ENCODE measurements at places on chromosomes 5 and 9. TPM values are rescaled to one million over a fixed set of nuclear protein-coding genes. Genes with fewer than 3 reads are reported as not detected.

The SLC30A5 gene
- 37.4 TPM for total RNA-seq

The ACOT12 gene
- not detected for total RNA-seq

The LRRC70 gene
- 0.37 TPM for total RNA-seq

The ZFP37 gene
- 5.2 TPM for total RNA-seq

The ENTPD8 gene
- total RNA-seq, result 2.5 TPM

The C5orf34 gene
- total RNA-seq, result 7.3 TPM

The SLC36A3 gene
- total RNA-seq, result not detected

The ZNF300 gene
- total RNA-seq, result 17.9 TPM

The GFI1B gene
- total RNA-seq, result 0.41 TPM

The CDC25C gene
- 15.0 TPM for total RNA-seq

The TRPM3 gene
- 5.4 TPM for total RNA-seq

The CARD6 gene
- 0.24 TPM for total RNA-seq

GRCh38 chr5:55446640-55447351, 88.0 kb downstream of the PLPP1 start:
- no peak for DNase-seq

DNA sequence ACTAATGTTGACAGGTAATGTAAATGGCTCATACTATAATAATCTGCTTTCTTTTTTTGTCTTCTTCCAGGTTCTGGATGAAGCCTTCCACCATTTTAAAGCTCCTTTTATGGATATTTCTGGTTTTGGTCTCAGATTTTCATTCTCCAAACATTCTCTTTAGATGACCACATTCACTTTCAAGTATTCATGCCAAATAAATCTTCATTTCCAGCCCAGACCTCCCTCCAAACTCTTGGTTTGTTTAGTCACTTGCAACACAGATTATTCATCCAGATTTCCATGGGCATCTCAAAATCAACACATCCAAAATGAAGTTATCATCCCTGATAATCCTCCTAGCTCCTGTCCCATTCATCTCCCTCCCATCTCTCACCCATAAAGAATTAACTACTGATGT, 40.3 kb upstream of the SVEP1 start:
- DNase-seq, result no peak

GRCh38 chr5:133742431-133742988, 130.2 kb upstream of the FSTL4 start:
- no peak for DNase-seq

DNA sequence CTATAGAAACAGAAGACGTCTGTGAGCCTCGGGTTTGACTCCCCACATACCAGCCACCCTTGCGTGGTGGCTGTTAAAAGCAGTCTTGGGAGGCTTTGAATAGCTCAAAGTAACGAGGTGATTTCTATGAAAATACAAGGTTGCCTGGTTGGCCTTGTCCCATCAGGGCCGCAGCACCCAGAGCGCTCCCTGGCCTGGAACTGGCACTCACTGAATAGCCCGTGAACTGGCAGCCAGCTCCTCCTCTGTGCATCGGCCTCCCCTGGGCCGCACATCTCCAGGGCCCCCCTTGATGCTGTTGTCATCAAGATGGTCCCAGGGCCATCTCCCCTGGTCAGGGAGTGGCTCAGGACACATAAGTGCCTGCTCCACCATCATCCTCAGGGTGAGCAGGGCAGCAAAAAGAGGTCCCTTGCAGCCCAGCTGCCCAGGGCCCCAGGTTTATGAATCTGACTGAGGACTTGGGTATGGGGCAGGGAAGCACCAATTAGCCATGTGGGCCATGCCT, 144.6 kb upstream of the PPP1R26 start:
- peak; percentile 7 for DNase-seq

DNA sequence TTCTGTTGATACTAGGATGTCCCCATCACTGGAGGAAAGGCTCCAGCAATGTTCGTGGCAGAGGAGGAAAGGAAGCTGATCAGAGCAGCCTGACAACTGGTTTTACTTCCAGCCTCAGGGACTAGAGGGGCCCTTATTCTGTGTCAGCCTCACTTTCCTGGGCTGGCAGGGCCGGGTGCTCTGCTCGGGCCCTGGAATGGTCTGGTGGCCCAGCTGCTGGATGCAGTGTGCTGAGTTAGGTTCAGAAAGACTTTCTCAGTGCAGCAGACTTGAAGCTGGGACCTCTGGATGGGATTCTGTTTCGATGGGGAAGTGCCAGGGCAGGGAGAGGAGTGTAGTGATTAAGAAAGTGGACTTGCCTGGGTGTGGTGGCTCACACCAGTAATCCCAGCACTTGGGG, 81.0 kb downstream of the MACROH2A1 start:
- no peak for DNase-seq

DNA sequence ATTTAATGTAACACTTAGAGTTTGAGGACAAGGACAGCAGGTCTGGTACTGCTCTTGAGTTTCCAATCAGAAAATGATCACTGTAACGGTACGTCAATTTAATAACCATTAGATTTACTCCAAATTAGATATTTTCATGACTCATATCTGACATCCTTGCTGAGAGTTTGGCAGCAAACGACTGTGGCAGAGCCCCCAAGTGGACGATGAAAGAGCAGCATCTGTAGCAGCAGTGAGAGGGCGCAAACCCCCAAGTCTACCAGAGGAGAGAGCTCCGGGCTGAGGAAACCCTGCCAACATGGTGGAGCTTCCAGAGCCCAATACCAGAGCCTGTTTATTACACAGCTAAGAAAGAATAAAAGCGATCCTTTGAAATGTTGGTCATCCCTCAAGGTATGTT, 73.2 kb upstream of the EPB41L4A start:
- peak; percentile 69 for DNase-seq

GRCh38 chr5:10307206-10308148, at the start of gene CMBL:
CMBL (minus strand) TSS chr5:10307902; CDS start chr5:10290762, 17,140 bp downstream.
- DNase-seq, result peak; percentile 58

- DNase-seq, result no peak
Observed at GRCh38 chr9:128002959-128003358, 22.2 kb upstream of the EEIG1 start.

DNA sequence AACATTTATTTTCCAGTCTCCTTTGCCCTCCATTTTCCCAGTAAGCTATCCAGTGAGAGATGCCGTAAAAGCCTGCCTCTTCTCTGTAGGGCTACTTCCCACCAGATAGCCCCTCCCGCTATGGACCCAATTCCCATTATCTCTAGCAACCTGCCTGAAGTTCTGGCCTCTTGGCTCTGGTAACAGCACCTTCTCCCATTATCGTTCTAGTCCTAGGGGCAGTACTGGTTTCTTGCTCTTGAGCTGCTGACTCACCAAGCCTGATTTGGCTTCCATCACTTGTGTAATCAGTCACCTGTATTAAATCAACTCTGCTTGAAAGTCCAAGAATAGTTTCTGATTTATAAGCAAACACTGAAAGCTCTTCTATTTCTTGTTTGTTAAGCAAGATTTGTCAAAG, 42.8 kb upstream of the PARP8 start:
- DNase-seq, result no peak

GRCh38 chr5:114118511-114118910, 243.4 kb upstream of the KCNN2 start:
- no peak for DNase-seq

DNA sequence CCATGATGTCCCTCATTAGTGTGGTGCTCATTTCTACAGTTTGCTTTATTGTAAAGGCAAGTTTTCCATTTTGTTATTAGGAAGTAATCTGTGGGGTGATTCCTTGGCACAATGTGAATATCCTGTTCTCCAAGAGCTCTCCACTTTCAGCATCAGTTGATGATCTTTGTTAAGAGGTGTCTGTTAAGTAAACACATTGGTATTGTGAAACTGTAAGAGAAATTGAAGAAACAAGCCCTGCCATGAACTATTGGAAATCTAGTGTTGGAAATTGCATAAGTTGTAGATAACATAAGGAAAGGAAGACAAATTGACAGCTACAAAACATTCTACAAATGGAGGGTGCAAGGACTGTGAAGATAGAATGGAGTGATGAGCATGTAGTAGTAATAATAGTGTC, 17.2 kb downstream of the RNF14 start:
- no peak for DNase-seq

- DNase-seq, result peak; percentile 52
Observed at GRCh38 chr9:37034938-37035647, 1.0 kb upstream of the PAX5 start.

GRCh38 chr5:157222506-157223230, 42.0 kb downstream of the ITK start:
- DNase-seq, result no peak

GRCh38 chr9:137316012-137316981, 14.2 kb upstream of the NRARP start:
- DNase-seq, result peak; percentile 63

DNA sequence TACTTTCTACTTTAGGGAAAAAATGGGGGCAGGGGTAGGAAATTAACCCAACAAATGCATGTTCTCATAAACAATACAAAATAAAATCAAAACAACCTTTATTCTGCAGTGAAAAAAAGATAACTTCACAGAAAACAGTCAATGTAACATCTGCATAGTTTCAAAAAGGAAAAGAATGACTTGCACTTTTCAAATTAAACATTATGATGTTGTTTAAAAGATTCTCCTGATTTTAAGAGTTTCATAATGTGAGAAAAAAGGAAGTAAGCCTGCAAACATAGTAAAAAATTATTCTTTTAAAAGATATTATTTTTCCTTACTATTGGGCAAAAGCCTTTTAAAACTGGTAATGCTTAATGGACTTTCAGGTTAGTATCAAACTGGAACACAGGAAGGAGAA, 7.6 kb downstream of the C9orf72 start:
- no peak for DNase-seq

GRCh38 chr5:99037668-99038067, 108.9 kb upstream of the CHD1 start:
- peak; percentile 15 for DNase-seq

DNA sequence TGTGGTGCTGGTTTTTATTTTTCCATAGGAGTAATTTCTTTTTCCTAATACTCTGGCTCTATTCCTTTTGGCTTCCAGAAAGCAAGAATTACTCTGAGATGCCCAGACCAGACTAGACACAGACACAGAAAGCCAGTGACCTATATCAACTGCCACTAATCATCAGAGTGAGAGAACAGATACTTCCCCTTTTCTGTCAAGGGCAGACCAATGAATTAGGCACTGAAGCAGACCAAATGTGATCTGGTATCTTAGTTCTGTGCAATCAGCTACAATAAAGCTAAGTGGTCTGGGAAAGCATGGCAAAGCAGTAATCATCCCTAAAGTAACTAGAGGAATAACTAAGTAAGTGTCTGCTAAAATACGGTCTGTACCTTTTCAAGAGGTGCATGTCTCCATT, 239.1 kb downstream of the ELAVL2 start:
- no peak for DNase-seq

- no peak for DNase-seq
Observed at GRCh38 chr5:66932457-66932856, 264.1 kb downstream of the CD180 start.

DNA sequence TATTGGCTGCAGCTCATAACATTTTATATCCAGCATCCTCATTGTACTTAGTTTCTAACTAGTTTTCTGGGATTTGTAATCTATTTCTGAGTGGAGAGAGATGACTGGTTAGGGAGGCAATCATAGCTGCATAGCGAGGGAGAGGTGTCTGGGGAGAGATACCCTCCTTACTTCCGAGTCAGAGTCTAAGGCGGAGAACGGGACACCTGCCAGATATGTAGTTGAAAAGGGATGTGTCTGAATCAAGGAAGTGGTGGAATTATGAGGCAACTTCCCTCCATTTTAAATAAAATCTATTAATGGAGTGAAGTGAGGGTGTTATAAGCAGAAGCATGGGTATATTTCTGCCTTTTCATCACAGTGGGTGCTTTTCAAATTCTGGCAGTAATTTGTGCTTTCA, 126.5 kb downstream of the MAST4 start:
- no peak for DNase-seq

DNA sequence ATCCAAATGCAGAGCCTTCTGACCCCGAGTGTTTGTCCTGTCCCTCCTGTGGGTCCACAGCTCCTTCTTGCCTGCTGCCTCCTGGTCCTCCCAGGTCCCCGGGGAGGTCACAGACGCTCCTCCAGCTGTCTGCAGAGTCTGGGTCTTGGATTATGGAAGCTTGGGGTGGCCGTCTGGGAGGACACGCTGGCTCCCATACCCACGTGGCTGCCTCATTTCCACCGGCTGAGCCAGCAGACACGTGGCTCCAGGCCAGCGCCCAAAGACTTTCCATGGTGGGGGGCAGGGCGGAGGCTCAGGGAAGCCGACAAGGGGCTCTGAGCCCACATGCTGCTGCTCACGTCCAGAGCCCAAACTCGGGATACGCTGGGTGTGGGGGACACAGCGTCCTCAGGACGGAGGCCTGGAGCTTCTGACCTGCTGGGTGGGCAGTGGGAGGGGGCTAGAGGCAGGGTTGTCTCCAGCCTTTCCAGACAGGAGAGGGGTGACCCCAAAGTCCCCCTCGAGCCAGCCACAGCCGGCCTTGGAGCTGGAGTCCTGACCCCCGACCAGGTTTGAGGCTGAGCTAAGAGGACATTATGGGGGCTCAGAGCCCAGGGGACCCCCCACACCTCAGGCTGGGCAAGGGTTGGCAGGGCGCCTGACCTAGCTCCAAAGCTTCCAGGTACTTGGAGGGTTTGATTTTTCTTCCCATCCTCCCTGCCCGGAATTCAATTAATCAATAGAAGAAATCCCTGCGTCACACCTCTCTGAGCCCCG, 24.2 kb upstream of the RNU6ATAC start:
- no peak for DNase-seq

GRCh38 chr5:170562875-170563228, 59.0 kb downstream of the KCNIP1 start:
- no peak for DNase-seq

DNA sequence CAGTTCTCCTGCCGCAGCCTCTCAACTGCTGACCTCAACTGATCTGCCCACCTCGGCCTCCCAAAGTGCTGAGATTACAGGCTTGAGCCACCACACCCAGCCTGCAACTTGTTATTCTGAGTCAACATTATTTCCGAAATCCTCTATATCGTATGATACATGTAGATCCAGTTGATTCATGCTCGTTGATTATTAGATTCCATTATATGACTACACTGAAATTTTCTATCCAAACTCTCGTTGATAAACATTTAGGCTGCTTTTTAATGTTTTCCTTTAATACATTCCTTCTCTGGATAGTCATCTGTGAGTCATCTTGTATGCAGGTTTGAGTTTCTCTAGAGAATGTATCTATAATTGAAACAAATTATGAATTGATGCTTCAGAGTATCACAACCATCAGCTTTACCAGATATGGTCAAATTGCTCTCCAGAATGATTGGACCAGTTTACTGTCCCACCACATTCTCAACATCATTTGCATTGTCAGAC, 4.1 kb downstream of the CDK7 start:
- DNase-seq, result no peak

DNA sequence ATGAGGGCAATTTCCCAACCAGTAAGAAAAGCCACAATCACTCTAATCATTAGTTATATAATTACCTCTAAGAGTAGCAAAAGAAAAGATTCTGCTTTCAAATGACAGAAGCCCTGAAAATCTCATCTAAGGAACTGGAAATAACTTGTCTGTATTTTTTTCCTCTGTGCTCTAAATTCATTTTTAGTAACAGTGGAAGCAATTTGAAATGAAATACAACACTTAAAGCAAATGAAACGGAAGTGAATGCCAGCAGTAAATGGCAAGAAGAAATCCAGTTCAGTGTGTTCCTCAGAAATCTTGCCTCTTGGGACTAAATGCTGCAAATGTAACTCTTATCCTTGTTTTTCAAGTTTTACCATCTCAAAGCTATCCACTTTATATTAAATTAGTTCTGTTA, 294.9 kb downstream of the TAF11L14 start:
- DNase-seq, result no peak
